Endothelial cell (in vitro differentiated cells): ENCODE measurements at places on chromosomes 5 and 9. TPM values are rescaled to one million over a fixed set of nuclear protein-coding genes. Genes with fewer than 3 reads are reported as not detected.

- no peak for DNase-seq
- no peaks in the 10 kb centered on the region for H3K27me3 ChIP-seq
These were observed 18.6 kb upstream of the KDM4C start for GRCh38 chr9:6739218-6739617.

GRCh38 chr5:31626156-31626555 is 12.8 kb upstream of the PDZD2 start:
- H3K4me3 ChIP-seq: no peak overlapping the region
- peaks cover 3% of the 10 kb centered on the region for H3K4me1 ChIP-seq
- DNase-seq: no peak
- no peak overlapping the region for H3K27ac ChIP-seq
- H3K27me3 ChIP-seq: peaks cover 2% of the 10 kb centered on the region
- H3K36me3 ChIP-seq: no peaks in the 10 kb centered on the region

- H3K27ac ChIP-seq: no peak overlapping the region
- peaks cover 3% of the 10 kb centered on the region for H3K27me3 ChIP-seq
- DNase-seq: no peak
These were observed 26.8 kb downstream of the PIP5K1B start for GRCh38 chr9:68731857-68732256.

GRCh38 chr5:19927170-19927569 is 60.8 kb downstream of the CDH18 start:
- no peaks in the 10 kb centered on the region for H3K27me3 ChIP-seq
- DNase-seq: no peak
- H3K4me1 ChIP-seq: peaks cover 6% of the 10 kb centered on the region
- no peaks in the 10 kb centered on the region for H3K36me3 ChIP-seq
- no peak overlapping the region for H3K4me3 ChIP-seq

Gene MORN5
- total RNA-seq: 0.64 TPM

DNA sequence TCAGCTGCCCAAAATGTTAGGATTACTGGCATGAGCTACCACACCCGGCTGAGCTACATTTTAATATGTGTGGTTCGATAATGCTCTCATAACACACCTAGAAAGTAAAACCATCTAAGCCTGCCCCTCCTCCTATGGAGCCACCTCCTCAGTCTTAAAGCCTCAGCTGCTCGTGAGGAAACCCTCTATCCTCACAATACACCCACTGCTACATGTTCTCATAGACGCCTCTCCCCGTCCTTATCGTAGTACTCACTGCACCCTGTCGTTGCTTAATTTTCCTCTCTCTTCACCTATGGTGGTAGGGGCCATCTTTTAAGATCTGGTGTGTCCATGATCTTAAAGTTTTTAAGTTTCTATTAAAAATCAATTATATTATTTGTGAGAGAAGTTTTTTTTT is 72.9 kb downstream of the RCL1 start:
- H3K36me3 ChIP-seq: peaks cover 6% of the 10 kb centered on the region
- H3K4me1 ChIP-seq: peaks cover 5% of the 10 kb centered on the region
- no peak overlapping the region for H3K27ac ChIP-seq
